Neural crest cell (in vitro differentiated cells): ENCODE measurements at places on chromosomes 3 and 15.

- no peak for DNase-seq
Observed at GRCh38 chr15:74318376-74319137, 48.9 kb downstream of the CYP11A1 start.

GRCh38 chr3:71103430-71103921, 480.1 kb downstream of the FOXP1 start:
- no peak for DNase-seq

DNA sequence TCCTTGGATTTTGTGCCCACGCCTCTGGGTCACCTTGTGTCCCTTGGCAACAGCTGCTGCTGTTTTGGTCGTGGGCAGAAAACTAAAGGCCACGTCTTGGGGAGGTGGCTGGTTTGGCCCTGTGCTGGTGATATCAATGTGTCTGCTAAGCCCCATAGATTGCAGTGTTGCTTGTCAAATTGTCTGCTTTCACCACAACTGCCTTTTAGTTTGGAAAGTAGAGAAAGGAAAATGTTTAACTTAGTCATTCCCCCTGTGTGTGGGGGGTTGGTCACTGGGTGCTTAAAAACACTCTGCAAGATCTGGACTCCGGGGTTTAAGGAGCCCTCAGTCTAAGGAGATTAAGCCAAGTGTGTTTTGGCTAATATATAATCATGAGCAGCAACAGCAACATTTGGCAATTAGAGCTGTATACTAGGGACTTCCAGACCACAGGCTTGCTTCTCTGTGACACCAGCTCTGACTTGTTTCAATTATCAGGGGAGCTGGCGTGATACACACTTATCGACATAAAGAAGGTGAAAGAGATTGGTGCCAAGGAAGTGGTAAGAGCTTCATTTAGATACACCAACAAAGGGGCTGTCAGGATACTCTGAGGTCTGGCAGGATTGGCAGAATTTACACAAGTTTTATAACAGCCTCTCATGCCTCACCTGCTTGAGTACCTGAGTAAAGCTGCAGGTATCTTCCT, 3.5 kb downstream of the SMAD3 start:
- no peak for DNase-seq

GRCh38 chr3:53223025-53223424, 32.8 kb downstream of the TKT start:
- no peak for DNase-seq

DNA sequence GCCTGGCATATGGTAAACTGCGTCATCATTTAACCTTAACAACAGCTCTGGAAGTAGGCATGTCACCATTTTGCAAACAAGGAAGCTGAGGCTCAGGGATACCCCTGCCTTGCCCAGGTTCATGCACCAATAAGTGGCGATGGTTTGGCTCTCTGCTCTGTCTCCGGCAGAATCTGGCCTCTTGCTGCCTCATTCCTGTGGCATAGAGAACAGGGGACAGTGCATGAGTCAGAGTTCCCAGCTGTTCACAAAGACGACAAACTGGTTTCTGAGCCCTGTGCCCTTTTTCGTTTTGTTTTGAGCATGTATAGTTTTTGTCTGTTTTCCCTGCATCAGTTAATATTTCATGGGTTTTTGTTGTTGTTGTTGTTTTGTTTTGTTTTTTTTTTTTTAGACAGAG, 236.8 kb downstream of the OPA1 start:
- no peak for DNase-seq

GRCh38 chr15:88663141-88663621, 24.4 kb downstream of the ISG20 start:
- no peak for DNase-seq

- no peak for DNase-seq
Observed at GRCh38 chr15:67771189-67771800, 54.0 kb upstream of the SKOR1 start.

GRCh38 chr3:143824735-143825385, 23.4 kb downstream of the SLC9A9 start:
- no peak for DNase-seq

GRCh38 chr3:62127116-62127515, 246.2 kb downstream of the FEZF2 start:
- DNase-seq, result no peak

DNA sequence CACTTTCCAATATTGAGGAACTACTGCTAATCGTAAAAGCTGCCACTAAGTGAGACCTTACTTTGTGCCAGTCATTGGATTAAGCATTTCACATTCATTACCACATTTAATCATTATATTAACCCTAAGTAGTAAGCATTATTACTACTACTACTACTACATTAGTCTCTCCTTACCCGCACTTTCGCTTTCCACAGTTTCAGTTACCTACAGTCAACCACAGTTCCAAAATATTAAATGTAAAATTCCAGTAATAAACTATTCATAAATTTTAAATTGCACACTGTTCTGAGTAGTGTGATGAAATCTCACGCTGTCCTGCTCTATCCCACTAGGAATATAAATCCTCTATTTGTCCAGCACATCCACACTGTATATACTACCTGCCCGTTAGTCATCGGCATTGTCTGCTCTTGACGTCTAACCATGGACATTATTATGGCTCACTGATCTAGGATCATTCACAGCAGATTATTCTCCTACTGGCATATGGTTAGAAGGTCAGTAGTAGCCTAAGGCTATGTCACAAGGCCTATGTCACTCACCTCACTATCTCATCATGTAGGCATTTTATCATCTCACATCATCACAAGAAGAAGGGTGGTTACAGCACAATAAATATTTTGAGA, 121.1 kb downstream of the GSK3B start:
- DNase-seq, result no peak

GRCh38 chr3:112640930-112641801, at the start of gene CCDC80:
CCDC80 (minus strand) TSS chr3:112641143; CDS start chr3:112639905, 1,238 bp downstream.
- peak; percentile 16 for DNase-seq

DNA sequence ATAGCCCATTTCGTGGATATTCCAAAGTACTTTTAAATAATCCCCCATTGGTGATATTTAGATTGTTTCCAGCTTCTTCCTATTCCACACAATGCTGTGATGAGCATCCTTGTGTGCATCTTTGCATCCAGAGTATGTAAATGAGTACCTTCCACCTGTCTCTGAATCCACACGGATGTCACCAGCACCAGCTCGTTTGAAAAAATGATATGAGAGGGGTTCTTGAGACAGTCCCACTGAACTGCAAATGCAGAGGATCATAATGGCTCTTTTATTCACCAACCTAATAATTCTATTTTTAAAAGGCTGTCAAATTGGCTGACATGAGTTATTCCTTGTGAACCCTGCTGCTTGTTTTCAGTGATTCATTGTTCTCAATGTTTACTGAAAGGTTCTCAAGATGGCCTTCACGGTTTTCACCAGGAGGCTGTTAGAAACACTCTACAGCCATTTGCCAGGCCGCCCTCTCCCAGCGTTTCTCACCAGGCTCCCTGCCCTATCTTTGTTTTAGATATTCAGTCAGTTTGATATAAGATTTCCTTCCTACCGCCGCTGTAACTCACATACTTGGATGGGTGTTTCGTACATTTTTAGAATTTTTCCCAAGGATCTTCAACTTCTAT, 96.7 kb upstream of the PTPRG start:
- no peak for DNase-seq

GRCh38 chr3:8723612-8724011, 10.0 kb upstream of the CAV3 start:
- no peak for DNase-seq

DNA sequence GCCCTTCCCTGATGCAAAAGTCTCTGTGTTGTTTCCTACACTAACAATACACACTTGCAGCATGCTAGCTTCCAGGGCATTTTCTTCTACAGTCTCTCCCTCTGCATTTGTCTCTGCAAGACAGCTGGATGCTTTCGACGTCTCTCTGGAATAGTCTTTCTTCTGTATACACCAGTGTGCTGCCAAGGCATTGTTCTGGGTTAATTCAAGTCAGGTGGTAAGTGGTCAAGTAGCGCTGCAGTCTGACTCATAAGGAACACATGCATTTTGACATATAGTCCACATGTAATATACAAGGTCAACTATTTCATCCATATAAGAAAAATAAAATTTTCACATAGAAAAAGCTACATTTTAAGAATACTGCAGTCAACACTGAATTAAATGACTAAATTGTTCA, 92.7 kb downstream of the MYLK start:
- no peak for DNase-seq

DNA sequence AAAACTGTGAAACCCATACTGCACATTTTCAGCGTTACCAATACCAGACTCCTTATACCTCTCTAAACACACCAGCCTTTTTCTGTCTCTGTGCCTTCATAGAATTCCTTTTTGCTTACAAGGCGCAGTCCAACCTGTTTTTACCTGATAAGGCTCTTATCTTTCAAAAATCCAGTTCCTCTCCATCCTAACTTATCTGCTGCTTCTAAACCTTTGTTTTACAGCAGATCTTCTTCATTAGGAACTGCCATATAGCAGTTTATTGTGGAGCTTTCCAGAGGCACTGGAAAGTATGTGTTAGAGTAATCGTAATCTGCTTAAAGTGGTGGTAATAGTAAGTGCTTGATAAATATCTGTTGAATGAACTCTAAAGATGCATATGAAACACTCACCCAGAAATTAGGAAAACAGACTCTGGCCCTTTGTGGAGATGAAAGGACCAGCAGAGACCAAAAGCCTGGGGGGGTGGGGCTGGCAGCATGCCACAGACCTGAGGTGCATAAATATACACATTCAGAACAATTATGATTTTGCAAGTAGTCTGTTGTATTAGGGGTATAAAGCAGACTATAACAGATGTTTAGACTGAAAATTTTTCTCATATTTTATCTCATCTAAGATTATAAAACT, 29.3 kb downstream of the PPP2R3A start:
- DNase-seq, result no peak

GRCh38 chr3:52481819-52482521, 13.2 kb upstream of the STAB1 start:
- DNase-seq, result peak; percentile 39

DNA sequence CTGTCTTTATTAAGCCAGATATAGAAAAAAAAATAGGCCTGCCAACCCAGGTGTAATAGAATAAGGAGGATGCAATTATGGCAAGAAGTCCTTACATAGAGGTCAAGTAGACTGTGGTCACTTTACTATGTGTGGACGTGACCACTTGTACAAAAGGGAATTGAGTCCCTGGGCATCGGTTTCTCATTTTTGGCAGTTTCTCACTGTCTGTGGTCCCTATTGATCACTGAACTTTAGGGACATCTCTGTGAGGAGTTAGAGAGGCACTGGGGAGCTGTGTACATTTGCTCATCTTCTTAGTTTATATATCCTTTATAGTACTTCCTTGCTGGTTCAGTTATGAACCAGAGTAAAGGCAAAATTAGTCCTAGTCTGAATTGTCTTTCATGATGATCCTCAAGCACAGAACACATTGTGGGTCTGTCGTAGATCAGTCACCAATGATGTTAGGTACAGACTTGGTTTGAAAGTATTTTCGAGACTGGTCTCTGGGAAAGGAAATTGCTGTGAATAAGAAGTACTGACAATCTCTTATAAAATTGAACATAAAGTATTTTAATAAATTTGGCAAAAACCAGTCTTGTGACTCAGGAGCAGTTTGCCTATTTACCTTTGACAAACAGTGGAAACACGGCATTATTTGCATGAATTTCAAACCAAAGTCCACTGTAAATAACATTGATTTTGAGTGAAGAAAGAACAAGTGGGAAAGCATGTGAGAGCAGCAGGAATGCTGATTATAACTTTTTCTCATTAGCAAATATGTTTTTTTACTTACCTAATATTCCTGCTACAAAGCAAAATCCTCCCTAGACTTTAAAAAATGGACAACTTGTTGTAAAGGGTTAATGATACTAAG, 218.9 kb upstream of the DPH6 start:
- no peak for DNase-seq

GRCh38 chr3:138139691-138140090, 7.5 kb upstream of the A4GNT start:
- no peak for DNase-seq

- no peak for DNase-seq
Observed at GRCh38 chr3:23931597-23931996, 13.5 kb upstream of the NR1D2 start.

DNA sequence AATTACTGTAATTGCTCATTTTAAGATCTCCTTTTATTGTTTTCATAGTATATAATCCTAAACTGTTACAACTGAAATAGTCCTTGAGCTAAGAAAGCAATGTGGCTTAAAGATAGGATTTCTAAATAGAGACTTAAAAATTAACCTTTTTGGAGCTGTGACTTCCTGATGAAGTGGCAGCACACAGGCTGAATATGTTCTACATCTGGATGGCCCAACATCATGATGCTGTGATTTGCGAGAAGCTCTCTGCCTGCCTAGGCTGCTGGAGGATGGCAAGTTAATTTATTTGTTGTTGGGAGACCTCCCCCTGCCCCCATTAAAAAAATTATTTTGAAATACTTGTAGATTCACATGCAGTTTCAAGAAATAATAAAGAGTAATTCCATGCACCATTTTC, 134.5 kb downstream of the IGF1R start:
- no peak for DNase-seq

DNA sequence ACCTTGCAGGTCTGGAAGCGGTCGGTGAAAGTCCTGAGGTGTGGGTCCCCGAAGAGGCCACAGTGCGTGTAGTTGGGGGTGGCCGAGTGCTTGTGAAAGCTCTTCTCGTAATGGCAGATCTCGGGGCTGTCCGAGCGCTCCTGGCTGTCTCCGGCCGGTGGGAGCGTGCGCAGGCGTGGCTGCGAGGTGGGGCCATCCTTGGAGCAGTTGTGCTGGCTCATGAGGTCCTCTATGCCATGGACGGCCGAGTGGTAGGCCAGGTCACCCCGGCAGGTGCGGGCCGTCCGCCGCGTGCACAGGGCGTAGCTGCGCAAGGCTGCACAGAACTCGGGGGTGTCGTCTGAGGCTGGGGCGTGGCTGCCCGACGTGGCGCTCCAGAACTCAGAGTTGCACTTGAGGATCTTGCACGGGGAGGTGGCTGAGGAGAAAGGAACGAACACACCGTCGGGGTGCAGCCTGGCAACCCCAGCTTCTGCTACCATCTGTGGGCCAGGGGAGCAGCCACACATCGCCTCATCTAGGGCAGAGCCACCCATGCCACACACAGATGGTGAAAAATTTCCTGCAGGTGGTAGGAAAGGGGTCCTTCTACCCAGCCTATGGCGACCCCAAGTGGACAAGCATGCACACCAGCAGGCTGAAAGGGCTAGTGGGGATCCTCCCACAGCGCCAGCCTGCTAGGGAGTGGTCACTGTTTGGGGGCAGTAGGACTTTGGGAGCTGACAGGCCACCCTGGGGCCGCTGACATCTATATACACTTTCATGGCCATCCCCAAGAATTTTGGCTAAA, 36.7 kb downstream of the RGMA start:
- DNase-seq, result no peak

- no peak for DNase-seq
Observed at GRCh38 chr15:96700555-96700954, 370.1 kb downstream of the NR2F2 start.

- DNase-seq, result no peak
Observed at GRCh38 chr3:155809181-155809580, 3.1 kb upstream of the C3orf33 start.

DNA sequence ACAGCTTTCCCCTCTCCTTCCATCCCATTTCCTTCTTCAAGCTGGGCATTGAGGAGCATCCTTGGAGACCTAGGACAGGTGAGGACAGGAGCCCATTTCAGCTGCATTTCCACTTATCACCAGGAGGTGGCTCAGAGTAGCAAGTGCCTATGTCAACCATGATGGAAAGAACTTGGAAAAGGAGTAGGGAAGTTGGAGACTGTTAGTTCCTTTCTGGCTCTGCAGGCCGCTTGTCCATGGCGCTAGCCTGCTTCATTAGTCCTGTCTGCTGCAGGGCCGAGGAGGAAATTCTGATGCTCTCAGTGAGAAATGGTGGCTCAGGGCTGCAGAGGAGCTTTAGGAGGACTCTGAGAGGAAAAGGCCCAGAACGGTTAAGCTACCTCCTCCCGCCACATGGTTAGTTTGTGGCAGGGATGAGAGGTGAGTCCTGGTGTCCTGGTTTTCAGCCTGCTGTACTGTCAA, 7.0 kb upstream of the CD276 start:
- peak; percentile 44 for DNase-seq
